Stimulated activated CD4-positive, alpha-beta T cell treated with anti-CD3 and anti-CD28 coated beads, Interleukin-1b, Interleukin-23, amount 100 ng/mL, for 1 hour (primary cell): ENCODE measurements at places on chromosomes 1 and 21.

- no peak for DNase-seq
Measured at GRCh38 chr1:15053153-15053552, 100.4 kb upstream of the TMEM51 start.

GRCh38 chr1:214552174-214552608 lies 789 bp upstream of the PTPN14 start:
- no peak for DNase-seq

GRCh38 chr1:247456914-247457639 lies 827 bp downstream of the OR2B11 start:
- DNase-seq: no peak

DNA sequence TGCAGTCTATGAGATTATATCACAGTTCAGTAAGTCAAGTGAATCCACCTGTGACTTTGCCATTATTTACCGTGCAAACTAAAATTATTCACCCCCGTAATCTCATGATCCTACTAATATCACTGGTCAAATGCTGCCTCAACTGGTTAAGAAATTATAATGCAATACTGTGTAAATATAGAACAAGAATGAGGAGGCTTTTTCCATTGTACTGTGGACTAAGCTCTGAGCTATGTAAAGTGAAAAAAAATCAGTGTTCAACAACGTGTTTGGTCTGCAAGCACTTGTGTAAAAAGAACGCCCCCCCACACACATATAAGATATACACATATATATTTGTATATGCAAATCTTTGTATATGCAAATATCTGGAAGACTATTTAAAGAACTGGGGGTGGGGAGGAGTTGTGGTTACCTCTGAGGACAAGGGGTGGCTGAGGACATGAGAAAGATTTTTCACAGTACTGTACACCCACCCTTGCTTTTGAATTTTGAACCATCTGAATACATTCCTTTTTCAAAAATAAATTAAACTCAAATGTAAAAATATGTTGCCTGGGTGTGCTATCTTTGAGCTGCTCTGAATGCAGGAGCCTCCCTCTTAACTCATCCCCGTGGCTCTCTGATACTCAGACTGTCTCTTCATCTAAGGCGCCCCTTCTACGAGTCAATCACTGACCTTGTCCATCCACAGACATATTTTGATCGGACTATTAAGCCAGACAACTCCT lies 57.0 kb downstream of the PTP4A2 start:
- no peak for DNase-seq

GRCh38 chr1:16012590-16013219 lies 5.1 kb downstream of the HSPB7 start:
- DNase-seq: no peak

DNA sequence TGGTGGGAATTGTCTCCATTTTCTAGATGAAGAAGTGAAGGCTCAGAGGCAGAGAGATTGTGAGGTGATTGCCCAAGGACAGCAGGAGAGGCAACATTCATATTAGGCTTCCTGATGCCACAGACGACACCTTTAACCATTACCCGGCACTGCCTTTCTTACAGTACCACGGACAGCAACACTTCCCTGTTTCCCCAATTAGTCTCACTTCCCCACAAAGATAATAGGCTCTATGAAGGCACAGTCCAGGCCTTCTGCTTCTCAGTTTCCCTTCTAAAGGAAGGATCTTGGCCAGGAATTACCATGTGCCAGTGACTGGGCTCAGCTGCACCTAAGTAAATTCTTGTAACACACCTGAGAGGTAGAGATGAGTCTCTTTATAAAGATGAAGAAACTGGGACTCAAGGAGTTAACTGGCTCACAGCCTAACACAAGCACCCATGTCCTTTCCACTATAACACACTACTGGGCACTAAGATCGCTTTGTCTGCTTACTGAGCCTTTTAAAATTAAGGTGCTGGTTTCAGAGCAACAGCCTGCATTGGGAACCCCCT lies 9.6 kb downstream of the IGSF9 start:
- no peak for DNase-seq

GRCh38 chr1:226027538-226028217 lies 28.5 kb upstream of the SDE2 start:
- no peak for DNase-seq

- DNase-seq: no peak
Measured at GRCh38 chr1:206783506-206783905, 11.2 kb upstream of the IL10 start.

DNA sequence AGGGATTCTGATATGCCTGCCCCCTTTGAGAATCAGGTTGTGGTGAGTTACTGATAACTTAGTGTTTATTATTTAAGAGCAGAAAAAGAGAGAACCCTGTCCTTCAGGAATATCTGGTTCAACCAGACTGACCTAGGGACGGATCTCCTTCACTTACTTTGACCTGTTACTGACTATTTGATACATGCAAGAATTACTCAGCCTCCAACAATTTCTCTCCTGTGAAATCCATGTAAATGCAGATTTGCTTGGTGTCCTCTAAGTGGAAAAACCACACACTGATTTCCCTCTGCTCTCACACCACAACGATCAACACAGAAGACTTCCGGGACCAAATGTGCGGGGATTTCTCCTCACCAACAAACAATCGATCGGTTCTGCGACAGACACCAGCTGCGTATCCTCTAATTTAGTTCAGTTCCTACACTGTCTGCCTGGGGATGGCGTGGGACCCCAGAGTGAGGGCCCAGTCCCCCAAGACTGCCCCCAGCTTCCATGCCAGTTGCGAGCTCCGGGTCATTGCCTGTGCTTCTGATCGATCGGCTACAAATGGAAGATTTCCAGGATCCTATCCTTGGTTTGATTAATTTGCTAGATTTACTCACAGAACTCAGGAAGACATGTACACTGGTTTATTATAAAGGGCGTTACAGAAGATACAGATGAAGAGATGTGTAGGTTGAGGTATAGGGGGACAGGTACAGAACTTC lies 51.7 kb downstream of the BACE2 start:
- no peak for DNase-seq

DNA sequence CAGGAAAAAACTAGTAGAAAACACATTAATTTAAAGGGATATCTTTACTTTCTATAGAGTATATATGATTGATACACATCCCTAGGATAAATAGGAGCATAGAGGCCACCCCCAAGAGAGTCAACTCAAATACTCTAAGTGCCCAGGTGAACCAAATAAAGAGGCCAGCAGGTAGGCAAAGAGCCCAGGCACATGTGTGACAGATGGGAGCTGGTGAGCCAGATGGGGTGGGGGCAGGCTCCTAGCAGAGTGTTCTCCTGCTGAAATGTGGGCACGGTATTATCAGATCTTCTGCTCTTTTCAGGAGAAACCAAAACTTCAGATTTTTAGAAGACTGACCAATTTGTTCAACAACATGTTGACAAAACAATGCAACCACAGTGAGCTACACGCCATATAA lies 333.4 kb upstream of the PKN2 start:
- DNase-seq: no peak

DNA sequence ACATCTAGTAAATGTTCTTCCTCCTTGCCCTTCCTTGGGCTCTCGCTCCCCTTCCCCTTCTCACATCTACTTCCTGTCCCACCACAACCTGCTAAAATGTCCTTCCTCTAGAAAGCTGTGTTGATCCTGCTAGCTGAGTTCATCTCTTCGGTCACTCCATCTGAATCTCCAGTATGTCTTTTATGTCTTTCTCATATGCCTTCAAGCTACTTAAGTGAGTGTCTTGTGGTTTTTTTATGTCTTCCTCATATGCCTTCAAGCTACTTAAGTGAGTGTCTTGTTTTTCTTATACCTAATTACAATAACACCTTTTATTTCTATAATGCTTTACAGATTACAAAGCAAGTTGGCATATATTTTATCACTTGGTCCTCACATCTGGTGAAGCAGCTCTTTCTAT lies 33.9 kb downstream of the CSF1 start:
- no peak for DNase-seq

GRCh38 chr1:29732453-29732852 lies 496.1 kb downstream of the PTPRU start:
- DNase-seq: no peak

GRCh38 chr1:2311184-2312032 lies 79.9 kb downstream of the MORN1 start:
- no peak for DNase-seq

- no peak for DNase-seq
Measured at GRCh38 chr1:244083383-244083943, 32.4 kb downstream of the ZBTB18 start.

- no peak for DNase-seq
Measured at GRCh38 chr1:118842452-118843201, 145.5 kb downstream of the TBX15 start.

DNA sequence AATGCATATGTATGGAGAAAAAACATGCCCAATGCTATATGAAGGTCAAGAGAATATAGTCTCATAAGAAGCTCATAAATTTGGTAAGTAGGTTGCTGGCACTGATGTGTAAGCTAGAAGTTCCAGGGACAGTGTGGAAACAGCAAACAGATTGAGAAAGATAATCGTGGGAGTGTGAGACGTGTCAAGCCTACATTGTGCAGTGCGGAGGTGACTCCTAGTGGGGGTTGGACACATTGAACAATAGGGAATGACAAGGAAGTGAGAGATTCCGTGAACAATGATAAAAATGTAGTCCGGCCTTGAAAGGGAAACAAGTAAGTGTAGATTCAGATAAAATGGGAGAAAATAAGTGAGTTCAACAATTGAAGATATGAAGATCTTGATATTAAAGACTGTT lies 788.4 kb upstream of the PRMT6 start:
- no peak for DNase-seq

DNA sequence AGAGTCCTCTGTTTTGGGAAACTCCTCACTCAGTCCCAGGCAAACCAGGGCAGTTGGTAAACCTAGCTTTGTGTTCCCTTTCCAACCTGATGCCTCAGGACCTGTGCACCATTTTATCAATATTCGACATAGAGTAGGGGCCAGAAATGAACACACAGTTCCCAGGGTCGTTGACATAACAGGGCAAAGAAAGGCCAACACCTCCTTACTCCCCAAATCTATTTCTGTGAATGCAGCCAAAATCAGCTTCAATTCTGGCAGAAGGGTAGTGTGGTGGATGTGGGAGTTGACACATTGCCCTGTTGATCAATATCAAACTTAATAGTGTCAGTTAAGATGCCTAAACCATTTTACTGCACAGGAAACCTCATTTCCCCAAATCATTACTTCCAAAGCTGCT lies 104.6 kb upstream of the SPATA6 start:
- DNase-seq: no peak

GRCh38 chr1:221025956-221026355 lies 146.7 kb downstream of the HLX start:
- DNase-seq: no peak

GRCh38 chr1:145953861-145954260 lies 4.0 kb downstream of the LIX1L start:
- DNase-seq: no peak

GRCh38 chr1:184664042-184664660 lies 90.5 kb downstream of the EDEM3 start:
- no peak for DNase-seq

DNA sequence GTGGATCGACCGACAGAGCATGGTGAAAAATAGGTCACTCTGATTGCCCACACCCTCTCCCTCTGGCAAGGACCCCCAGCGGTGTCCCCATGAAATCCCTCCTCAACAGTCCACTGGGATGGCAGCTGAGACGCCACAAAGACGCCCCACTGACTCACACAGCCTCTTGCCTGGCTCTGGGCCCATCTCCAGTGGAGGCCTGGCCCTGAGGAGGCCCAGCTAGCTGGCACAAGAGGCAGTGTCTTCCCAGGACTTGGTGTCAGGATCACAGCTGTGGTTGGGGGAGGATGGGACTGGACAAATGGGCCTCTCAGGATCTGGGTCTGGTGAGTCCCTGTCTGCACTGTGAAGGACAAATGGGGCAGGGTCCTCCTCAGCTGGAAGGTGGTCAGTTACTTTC lies 4.6 kb downstream of the ALX3 start:
- no peak for DNase-seq

GRCh38 chr1:225482421-225482950 lies 54.6 kb upstream of the LBR start:
- no peak for DNase-seq

GRCh38 chr1:228058949-228059633 lies 23.4 kb upstream of the ARF1 start:
- no peak for DNase-seq

DNA sequence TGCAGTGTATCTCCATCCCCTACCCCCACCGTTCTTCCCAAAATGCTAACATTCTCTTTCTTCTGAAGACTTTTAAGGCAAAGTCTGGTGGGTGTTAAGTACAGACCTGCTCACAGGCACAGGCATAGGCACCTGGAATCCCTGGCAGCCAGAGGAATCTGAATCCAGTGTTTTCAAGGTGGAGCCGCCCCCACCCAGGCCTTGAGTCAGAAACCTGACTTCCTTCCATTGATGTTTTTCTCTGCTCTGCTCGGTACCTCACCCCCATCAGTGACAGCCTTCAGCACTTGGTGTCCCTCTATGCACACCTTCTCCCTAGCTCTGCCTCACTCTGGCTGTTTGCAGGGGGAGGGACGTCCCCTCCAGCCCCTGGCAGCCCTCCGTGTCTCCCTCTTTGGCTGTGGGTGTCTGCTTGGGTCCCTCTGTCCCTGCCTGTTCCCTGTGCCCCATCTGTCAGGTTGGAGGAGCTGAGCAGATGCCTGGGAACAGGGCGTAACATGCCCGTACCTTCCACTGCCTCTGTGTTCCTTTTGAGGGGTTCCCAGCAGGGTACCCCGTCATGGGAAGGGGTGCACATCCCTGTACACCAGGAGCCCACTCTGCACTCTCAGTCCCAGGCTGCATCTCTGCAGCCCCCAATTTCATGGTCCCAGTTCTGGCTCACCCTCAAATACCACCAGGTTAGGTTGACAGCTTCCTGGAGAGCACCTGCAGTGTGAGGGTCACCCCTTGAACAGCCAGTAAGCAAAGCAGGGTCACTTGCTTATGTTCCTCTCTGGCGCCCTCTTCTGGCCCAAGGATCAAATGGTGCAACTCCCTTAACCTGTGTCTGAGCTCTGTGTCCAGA lies 6.7 kb downstream of the NCDN start:
- DNase-seq: peak; percentile 71

DNA sequence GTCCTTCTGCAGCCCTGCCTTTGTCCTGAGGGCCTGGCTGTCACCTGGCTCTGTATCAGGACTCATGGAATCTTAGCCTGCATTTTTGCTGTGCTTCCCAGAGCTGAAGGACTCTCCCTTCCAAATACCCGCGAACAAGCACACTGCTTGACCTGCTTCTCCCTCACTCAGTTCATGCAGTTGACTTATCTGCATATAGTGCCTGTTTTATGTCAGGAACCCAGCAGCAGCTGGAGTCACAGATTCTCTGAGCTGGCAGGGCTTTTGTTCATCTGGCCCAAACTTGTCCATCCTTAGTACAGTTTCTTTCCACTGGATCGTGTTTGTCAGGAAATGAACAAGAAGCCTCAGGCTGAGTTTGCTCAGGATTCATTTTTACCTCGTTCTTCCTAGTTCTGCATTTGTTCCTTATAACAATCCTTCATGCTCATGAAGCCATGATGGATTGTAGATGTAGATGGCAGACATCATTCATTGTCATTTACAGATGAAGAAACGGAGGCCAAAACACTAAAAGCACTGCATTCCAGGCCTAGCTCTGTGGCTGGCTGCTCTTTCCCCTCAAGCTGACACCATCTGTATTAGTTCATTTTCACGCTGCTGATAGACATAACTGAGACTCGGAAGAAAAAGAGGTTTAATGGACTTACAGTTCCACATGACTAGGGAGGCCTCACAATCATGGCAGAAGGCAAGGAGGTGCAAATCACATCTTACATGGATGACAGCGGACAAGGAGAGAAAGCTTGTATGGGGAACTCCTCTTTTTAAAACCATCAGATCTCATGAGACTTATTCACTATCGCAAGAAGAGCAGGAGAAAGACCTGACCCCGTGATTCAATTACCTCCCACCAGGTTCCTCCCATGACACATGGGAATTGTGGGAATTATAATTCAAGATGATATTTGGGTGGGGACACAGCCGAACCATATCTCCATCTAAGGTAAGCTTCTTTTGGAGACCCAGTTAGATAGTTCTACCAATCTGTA lies 150.9 kb downstream of the HIVEP3 start:
- DNase-seq: no peak
